ENCODE measurements at places on chromosomes 3 and 15.
A peak's percentile ranks its signal among the peaks of the same experiment; 100 is the strongest.

DNA sequence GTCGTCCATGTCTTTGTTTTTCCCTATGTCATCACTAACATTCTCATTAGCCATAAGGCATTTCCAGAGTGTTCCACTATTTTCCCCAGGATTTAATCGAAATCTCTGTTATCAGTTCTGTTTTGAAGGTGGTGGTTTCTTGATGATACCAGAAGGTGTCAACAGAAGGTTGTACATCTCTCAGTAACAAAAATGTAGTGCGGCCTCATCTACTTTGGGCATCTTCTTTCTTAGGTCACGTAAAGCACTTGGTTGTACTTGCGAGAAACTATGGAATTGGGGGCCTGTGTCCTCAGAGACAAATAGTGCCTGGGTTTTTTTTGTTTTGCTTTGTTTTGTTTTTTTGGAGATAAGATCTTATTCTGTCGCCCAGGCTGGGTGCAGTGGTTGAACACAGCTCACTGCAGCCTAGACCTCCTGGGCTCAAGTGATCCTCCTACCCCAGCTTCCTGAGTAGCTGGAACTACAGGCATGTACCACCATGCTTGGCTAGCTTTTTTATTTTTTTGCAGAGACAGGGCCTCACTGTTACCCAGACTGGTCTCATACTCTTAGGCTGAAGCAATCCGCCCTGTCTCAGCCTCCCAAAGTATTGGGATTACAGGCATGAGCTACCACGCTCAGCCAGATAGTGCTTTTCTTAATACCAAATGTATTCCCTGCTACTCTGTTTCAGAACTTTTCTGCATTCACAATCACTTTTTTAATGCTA is 61.2 kb upstream of the FURIN start:
- DNase-seq, result no peak

DNA sequence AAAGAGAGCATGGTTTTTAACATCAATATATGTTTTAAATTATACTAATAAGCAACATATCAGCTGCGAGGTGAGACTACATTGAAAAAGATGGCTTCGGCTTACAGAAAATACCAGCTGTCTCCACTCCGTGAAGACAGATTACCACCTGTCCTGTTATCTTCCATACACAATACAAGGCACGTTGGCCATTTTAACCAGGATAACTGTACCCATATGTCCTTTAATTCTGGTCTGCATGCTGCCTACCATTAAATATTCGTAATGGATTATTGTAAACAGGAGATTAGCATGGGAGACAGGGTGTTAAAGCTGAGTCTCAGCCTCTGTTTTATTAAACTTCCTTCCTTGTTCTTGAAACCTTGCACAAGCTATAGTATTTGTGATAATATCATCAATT is 855.5 kb downstream of the ROBO1 start:
- no peak for DNase-seq

DNA sequence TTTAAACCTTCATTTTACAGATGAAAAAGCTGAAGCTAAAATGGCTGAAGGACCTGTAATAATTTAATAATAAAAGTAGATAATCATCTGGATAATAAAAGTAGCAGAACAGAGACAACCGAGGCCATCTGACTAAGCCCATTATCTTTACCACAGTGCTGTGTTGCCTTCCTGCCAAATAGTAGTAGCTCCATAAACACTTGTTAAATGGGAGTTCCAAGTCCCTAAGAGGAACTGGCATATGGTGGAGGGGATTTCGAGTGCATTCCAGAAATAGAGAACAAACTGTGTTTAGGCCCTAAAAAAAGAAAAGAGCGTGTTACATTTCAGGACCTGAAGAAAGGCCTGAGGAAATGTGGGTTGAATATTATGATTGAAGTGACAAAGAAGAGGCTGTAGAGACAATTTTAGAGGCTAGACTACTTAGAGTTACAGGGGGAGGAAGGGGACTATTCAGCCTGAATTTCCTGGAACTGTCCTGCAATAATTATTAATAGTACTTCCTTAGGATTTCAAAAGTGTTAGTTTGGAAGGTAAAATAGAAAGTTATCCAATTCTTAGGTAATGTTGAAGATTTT is 424.3 kb downstream of the ROBO2 start:
- no peak for DNase-seq

GRCh38 chr3:140842984-140843649 is 98.5 kb upstream of the SLC25A36 start:
- DNase-seq, result no peak

DNA sequence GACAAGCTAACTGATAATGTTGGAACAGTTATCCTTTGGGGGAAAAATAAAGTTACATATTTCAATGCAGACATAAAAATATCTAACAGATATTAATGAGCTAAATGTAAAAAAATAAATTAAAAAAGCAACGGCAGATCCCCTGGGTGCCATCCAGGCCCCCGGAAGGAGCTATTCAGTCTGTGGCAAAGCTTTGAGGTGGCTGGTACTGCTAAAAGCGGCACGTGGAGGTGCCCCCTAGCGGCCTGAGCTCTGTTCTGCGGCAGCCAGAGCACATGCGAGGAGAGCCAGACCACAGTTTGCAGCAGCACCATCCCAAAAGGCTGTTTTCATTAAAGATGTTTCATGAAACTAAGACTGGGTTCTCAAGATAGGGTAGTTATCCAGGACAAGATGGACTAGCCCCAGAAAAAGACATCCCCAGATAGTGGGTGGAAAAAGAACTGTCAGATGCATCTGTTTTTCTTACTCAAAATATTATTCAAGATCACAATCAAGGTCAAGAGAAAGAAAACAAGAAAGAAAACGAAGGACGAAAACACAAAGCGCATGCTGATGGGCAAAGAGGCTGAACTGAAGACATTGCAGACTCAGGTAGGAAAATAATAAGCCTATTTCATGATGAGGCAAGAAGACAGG is 18.7 kb downstream of the AP3S2 start:
- peak; percentile 43 for DNase-seq

GRCh38 chr3:175391601-175392000 is 532.5 kb downstream of the NAALADL2 start:
- no peak for DNase-seq

DNA sequence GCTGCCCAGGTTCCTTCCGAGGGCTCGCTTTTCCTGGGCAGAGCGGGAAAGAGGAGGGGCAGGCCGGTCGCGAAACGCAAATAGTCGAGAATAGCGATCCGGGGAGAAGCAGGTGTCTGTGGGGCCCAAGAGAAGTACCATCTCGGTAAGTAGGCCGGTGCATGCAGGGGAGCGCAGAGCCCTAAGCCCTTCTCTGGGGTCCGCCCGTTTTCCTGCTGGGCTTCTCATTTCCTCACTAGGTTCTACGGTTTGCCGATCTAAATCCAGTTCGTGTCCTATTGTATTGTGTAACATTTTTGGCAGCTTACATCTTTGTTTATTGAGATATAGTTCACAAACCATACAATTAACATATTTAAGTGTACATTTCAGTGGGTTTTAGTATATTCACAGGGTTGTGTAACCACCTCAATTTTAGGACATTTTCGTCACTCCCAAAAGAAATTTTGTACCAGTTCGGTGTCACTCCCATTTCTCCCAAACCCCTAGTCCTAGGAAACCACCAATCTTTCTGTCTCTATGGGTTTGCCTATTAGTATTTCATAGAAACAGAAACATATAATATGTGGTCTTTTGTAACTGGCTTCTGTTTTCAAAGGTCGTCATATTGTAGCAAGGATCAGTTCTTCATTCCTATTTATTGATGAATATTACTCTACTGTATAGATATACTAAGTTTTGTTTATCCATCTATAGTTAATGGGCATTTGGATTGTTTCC is 6.8 kb upstream of the TRIM69 start:
- DNase-seq, result no peak

- no peak for DNase-seq
These were observed 5.9 kb downstream of the CYP19A1 start for GRCh38 chr15:51332206-51333147.

DNA sequence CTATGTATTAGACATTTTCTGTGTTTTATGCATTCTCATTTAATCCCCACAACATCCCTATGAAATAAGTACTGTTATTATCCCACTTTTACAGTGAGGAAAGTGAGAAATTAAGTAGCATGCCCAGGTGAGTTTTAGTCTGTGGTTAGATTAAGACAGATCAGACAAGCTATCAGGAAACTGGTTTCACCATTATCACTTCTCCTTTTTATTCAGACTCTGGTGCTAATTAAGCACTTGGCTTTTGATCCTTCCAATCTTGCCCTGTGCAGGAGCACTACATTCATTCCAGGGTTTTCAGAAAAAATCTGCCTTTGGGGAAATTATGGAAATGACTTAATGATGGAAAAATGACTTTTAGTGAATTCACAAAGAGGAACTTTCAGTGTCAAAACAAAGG is 115.2 kb downstream of the TMEM108 start:
- DNase-seq, result no peak

DNA sequence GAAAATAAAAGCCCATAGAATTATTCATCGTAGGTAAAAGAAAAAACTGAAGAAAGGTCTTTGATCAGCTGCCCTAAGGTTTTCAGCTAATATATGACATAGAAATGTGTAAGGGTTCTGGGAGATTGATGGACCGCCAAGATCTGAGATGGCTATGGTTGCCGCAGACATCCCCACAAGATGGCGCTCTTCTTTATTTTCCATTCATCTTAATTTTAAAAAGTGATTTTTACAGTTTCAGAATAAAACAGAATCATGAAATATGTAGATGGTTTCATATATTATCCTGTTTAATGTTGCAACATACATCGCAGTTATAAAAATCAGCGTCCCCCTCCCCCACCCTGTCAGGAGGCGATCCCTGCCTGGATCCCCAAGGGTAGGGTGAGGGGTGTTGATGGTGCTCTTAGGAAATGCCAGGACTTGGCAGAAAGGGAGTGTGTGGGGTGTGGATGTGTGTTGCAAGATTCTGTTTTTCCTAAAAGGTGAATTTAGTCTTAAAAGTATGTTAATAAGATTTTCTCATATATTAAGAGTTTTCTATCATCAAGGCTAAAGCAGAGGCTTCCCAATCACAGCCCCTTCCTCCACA is 68.8 kb downstream of the ANXA2 start:
- DNase-seq, result no peak

DNA sequence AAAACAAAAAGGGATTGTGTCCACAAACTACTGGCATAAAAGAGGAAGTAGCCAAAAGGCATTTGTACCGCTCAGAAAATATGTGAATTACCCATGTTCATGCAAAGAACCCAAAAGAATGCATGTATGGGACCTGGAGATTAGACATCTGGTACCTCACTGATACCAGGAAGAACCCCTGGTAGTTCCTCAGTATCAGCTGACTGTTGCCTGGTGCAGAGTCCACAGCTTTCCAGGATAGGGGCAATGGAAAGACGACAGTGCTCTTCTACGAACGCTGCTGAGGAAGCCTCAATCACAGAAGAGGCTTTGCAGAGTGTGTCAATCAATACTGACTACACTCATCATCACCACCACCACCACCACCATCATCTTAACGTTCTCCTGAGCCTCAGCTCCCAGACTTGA is 63.3 kb downstream of the ATP8B4 start:
- DNase-seq, result no peak

- DNase-seq, result no peak
These were observed 33.8 kb downstream of the MFSD1 start for GRCh38 chr3:158835631-158836030.

GRCh38 chr15:39461536-39462130 is 119.2 kb upstream of the THBS1 start:
- no peak for DNase-seq

DNA sequence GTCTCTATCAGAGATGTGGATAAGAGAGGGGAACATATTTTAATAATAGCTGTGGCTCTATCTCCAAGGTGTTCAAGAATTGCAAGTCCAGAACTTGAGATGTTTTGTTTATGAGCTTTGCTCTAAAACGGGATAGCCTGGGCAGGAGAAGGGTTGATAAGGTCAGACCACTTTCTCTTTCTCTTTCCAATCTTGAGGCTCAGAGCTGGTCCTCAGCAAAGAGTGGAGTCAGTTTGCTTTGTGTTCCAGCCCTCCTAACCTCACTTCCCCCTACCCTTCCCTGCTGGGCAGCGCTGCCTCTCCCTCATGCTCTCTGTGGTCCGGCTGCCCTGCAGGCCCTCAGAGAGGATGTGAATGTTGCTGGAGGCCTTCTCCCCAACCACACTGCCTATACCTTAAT is 13.8 kb downstream of the KLHL6 start:
- no peak for DNase-seq

GRCh38 chr3:123491966-123492587 is 43.2 kb upstream of the ADCY5 start:
- DNase-seq, result no peak

DNA sequence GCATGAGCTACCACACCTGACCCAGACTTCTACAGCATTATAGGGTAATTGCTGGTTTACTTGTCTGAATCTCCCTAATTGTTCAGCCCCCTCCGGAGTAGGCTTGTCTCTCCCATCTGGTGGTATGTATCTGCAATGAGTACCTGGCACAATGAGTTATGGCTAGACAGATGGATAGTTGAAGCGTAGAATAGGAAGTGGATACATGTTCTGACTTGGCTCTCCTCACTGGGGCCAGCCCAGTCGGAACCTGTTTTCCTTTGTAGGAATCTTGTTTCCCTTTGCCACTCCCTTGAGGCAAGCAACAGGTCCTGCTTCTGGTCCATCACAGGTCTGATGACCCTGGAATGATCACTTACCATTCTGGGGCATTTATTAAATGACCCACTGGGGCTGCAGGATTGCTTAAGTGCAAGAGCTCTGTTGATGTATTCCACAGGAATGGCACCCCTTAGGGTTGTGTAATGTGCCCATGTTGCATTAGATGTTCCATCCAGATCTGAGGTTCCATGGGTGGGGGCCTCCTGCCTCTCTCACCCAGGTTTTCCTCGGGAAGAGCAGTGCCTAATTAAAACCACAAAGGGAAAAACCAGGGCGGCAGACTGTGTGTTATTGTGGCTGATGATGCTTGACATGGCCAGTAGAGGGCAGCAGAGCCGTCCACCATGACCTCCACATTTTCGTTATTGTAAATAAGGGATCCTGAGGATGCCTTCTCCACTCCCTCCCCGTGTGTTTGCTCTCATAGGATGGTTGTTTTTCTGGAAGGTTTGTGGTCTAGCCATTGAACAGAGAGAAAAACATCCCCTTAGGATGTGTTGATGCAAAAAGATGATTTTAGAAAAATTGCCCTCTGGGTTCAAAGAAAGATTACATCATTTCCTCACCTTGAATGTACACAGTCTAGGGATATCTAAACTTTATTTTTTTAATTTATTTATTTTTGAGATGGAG is 58.0 kb downstream of the CMTM8 start:
- peak; percentile 52 for DNase-seq

DNA sequence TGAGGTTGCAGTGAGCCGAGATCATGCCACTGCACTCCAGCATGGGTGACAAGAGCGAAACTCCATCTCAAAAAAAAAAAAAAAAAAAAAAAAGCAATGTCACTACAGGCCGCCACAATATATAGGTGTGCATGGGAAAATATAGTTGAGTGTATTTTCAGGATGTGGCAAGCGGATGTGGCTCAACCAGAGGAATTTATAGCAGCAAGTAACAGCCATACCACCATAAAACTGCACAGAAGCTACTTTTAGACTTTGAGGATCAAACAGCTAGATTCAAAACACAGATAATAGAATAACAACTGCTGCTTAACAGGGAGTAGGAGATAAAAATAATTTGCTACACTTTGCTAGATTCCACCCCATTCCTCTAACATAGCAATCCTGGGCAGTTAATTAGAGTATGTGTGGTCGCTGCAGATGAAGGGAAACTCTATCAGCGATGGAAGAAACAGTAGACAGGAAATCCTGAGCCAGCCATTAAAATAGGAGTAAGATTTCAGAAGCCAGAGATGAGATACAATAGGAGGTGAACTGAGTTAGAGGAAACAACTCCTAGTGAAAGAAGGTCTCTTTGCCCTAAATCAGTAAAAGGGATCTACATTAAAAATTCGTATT is 318.7 kb upstream of the STT3B start:
- no peak for DNase-seq

Measured in HCT116 (cell line).